ENCODE measurements at places on chromosomes 16 and 17.

GRCh38 chr17:77746896-77747554 lies 211.5 kb upstream of the TNRC6C start:
- no peak for DNase-seq

- DNase-seq, result no peak
These were observed 16.1 kb downstream of the SGCA start for GRCh38 chr17:50181591-50182560.

- DNase-seq, result no peak
These were observed 76.9 kb upstream of the ZFHX3 start for GRCh38 chr16:73124665-73125375.

- DNase-seq, result peak; percentile 57
These were observed at the start of gene DERL2 for GRCh38 chr17:5485270-5486205. Gene DERL2, minus strand, starts transcription at chr17:5486178. Its CDS starts 17 bp downstream, at chr17:5486161.

All from A172 (cell line).